ENCODE measurements at places on chromosomes 12 and 14. TPM values are rescaled to one million over a fixed set of nuclear protein-coding genes. Genes with fewer than 3 reads are reported as not detected.

NRIP2 gene
- 1.3 TPM for total RNA-seq

PTHLH gene
- total RNA-seq = not detected

JPH4 gene
- total RNA-seq = 1.1 TPM

TEX22 gene
- not detected for total RNA-seq

MUCL1 gene
- not detected for total RNA-seq

TAS2R19 gene
- total RNA-seq = 2.8 TPM

ZNF891 gene
- 1.8 TPM for total RNA-seq

KRT6C gene
- not detected for total RNA-seq

RND1 gene
- total RNA-seq = 4.7 TPM

POTEG gene
- not detected for total RNA-seq

AMIGO2 gene
- 16.4 TPM for total RNA-seq

KRT73 gene
- not detected for total RNA-seq

DNA sequence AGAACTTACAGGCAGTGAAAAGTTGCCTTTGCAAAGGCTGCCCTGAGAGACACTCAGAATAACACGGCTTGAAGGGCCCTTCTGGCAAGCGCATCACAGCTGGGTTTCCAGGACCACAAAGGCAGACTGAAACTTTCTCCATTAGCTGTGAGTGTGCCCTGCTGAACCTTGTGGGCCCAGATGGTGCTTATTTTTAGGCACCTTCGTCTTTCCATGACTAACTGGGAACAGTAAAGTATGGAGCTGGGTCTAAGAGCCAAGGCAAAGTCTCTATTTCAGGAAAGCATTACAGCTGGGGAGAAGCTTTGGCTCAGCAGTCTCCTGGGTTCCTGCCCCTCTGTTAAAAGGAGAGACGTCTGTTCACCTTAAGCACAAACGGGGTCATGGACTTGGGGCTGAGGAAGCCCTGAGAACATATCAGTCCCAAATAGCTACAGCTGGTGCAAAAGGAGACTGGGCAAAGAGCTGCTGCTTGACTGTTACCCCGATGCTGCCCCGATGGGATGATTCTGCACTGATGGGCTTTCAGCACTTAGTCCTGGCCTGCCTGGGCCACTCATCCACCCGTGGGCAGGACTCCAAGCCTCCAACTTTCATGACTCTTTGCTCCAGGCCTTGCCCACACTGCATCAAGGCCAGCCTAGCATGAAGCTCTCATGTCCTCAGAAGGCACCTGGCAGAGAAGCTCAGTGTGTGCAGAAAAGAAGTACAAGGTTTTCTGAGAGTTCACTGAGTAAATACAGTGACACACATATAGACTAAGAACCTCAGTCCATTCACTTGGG lies 248.3 kb downstream of the PHLDA1 start:
- DNase-seq = no peak

DNA sequence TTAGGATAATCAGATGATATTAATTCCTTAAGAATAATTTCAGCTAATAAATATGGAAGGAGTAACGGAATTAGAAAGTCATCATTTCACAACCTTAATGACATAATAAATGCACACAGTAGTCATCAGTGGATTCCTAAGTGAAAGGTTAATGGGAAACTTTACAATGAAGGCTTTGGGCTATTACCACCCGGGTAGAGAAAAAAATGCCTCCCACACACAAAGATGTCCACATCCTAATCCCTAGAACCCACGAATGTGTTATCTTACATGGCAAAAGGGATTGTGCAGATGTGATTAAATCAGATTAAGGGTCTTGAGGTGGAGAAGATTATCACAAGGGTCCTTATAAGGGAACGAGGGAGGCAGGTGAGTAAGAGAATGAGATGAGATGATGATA lies 5.6 kb downstream of the TMED10 start:
- no peak for DNase-seq

DNA sequence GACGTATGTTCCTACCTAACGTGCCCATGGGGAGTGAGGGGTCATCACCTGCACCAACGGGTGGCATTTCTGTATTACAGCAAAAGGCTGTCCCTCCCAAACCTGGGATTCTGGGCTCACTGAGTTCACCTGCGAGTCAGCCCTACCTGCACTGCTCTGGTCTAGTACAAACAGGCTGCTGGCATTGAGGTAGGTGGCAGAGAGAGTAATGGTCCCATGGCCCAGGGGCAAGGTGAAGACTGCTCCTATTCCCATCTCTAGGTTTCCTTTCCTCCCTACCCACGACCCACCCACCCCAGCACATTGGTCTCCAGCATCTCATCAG lies 421 bp downstream of the SUOX start:
- no peak for DNase-seq

DNA sequence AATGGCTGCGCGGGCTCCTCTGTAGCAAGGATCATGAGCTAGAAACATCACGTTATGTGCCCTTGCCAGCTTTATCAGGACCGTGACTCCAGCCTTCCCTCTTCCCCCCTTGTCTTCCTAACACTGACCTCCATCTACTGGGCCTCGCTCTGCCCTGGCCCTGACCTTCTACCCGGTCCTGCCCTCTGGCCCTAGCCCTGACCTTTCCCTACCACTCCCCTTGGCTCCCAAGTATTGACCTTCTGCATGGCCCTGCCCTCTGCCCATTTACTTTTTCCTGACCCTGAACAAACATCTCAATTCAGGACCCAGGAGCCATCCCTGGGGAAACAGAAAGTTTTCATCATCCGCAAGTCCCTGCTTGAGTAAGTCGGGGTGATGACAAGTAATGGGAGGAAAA lies 2.0 kb downstream of the SOAT2 start:
- DNase-seq = peak; percentile 64

- no peak for DNase-seq
Observed at GRCh38 chr14:95876761-95877538, at the start of gene TUNAR. TUNAR (plus strand) TSS chr14:95876832.

DNA sequence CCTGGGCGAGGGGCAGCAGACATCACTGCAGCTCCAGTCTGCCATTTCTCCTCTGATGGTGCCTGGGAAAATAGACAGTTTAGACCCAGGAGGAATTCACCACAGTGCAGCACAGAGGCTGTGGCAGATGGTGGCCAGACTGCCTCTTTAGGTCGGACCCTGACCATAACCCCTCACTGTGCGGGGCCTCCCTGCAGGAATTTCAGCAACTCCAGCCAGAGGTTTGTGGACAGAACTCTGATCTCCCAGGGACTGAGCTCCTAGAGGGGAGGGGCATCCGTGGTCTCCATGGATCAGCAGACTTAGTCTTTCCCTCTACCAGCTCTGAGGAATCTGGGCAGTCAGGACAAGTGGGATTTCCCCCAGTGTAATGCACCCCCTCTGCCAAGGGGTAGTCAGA lies 106.5 kb downstream of the ZC3H14 start:
- DNase-seq = no peak

DNA sequence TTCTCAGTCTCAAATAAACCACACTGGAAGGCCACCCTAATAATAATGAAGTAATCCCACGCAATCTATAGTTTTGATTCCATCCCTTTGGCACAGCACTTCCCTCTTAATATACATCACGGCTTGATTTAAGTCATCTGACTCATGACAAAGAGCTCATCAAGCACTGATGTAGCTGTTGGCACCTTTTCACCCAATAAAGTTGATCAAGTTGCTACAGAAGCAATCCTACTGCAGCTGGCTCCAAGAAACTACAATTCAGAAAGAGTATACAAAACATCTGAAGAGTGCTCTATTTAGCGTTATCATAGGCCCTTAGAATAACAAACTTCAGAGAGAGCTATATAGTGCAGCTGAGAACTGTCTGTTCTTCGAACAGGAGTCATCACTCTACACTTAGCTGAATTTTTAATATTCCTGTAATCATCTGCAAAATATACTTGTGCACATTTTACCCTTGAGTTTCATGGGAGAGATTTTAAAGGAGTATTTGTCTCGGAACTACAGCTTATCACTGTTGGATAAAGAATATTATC lies 94.9 kb downstream of the OSBPL8 start:
- no peak for DNase-seq

DNA sequence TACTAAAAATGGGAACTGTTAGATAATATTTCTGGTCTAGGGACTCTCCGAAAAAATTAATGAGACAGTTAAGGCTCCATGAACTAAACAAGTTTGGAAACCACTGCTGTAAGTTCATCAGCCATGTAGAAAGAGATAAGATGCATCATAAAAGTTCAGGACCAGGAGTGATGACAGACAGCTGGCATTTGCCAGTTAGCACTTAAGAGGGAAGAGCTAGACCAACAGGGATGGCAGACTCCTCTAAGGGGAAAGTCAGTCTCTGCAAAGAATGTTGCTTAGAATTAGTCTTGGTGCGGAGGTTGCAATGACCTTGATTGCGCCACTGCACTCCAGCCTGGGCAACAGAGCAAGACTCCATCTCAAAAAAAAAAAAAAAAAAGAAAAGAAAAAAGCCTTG lies 129.4 kb downstream of the SYNE2 start:
- no peak for DNase-seq

DNA sequence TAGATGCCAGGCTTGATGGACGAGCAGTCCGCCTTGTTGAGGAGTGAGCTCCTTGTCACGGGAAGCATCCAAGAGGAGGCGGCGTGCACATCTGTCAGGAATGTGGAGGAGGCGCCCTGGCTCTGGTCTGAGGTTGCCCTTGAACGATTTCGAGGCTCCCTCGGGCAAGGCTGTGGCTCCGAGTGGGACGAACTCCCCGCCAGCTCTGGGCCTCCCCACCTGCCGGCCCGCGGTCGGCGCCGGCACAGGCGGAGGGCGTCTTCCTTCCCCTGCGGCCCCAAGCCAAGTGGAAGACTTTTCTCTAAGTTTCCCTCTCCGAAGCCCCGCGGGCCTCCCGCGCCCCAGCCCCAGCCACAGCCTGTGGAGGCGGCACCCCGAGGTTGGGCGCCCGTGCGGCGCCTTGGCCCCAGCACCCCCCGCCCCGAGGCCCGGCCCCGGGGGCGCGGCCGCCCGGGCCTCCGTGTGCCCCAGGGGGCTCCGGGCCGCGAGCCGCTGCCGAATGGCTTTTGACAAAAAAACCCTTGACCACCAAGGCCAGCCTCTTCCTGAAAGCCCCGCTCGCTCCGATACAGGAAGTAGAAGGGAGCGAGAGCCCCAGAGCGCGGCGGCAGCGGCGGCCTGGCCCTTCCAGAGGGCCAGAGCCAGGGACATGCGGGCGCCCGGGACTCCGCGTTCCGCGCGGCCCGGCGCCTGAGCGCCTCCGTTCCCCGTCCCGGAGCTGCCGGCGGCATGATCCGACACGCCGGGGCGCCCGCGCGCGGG lies at the start of gene RIN3:
TSS of gene RIN3 (plus strand) at position 578 of the 762 bp plus-strand sequence. CDS start at position 730, 152 bp downstream.
- peak; percentile 91 for DNase-seq

DNA sequence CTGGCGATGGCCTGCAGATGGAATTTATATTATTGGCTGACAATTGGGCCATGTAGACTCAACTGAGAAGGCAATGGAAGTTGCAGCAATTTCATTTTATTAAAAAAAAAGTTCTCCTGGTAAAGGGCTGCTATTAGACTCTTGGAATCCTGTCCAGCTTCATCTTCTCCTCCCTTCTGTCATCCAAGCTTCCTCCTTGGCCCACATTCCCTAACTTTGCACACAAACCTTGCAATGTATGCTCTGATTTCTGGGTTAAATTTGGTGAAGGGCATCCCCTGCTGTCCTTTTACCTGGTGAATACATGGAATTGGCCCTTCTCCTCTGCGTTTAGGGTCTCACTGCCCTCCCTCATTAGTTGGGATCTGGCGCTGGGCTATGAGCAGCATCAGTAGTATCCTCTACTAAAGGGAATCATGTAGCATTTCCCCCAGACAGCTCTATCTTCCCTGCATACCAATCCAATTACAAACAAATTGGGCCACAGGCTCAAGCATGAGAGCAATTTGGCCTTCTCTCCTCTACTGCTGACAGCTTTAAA lies 336.9 kb downstream of the BMP4 start:
- DNase-seq = no peak

DNA sequence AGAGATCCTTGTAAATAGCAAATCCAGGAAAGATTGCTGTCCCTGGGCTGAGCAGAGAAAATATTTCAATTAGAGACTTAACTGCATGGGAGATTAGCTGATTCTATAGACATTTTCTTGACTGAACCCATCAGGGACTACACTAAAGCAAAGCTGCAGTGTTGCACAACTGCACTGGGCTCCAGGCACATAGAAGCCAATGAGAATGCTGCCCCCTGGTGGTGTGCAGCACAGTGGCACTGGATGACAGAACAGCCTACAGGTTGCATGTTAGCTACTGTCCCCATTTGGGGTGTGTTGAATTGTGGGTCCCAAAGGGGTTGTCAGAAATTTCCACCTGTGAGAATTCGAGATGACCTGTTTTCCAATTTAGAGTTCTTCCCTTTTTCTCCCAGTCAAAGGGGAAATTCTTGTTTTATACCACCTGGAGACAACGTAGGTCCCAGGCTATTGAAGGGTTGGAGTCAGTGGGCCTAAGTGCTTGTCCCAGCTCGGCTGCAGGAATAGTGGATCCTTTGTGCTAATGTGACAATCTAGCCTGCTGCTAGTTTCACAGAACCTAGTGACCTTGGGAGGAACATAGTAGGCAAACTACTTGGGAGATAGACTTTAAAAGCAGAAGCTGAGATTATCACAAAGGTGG lies 114.7 kb downstream of the SLC8A3 start:
- DNase-seq = no peak

DNA sequence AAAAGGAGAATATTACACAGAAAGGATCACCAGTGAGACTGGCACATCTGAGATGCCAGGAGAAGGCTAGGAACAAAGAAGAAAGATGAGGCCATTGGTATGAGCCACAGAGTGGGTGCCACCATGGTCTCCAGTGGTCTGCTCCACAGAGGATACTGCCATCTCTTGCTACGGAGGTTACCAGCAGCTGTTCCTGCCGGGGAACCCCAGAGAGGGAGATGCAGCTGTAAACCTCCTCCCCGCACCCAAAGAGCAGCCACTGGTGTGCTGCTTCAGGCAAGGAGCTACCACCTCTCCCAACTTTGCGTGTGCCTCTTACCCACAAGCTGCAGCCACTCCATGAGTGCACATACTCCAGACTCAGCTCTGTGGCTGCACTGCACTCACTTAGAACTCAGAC lies 201.5 kb upstream of the RTL1 start:
- DNase-seq = no peak

DNA sequence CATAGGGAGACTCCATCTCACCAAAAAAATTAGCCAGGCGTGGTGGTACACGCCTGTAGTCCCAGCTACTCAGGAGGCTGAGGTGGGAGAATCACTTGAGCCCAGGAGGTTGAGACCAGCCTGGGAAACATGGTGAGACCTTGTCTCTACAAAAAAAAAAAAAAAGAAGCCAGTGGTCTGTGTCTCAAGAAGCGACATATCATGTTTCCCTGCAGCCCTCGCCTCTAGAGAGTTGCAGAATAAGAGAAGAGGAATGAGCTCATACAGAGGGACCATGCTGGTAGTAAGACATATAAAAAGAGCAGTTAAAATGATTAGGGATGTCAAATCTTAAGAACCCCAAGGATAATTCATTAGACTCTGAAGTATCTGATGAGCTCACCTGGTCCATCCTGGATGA lies 39.4 kb upstream of the BICDL1 start:
- DNase-seq = no peak
